ENCODE measurements at places on chromosomes 11 and 22.

DNA sequence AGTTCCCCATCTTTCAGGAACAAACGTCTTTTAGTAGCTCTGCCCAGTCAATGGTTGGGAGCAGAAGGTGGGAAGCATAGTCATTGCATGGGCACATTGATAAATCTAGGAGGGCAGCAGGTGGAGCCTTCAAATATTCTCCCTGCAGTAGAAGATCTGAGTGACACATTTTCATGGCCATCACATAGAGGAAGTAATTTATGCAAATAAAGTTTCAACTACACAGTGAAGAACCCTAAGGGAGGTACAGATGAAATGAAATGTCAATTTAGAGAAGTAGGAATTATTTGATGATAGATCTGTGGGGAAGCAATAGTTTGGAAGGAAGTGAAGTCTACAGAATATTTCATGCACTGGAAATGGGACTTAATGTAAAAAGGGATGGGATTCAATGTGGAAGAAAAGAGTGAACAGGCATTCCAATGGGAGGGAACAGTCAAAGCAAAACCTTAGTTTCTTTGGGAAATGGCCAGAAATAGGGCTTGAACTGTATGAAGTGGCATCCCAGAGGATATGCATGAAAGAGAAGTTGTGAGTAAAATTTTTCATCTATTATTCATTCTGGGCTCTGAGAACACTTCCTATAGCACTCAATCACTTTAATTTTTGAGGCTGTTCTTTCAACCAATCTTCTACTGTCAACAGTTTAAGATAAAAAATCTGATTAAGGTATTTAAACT is 256.2 kb upstream of the LUZP2 start:
- no peak for DNase-seq

- DNase-seq: no peak
These were observed 6.1 kb downstream of the IFITM10 start for GRCh38 chr11:1744137-1744886.

GRCh38 chr11:134338654-134339053 is 6.9 kb downstream of the GLB1L2 start:
- DNase-seq: no peak

DNA sequence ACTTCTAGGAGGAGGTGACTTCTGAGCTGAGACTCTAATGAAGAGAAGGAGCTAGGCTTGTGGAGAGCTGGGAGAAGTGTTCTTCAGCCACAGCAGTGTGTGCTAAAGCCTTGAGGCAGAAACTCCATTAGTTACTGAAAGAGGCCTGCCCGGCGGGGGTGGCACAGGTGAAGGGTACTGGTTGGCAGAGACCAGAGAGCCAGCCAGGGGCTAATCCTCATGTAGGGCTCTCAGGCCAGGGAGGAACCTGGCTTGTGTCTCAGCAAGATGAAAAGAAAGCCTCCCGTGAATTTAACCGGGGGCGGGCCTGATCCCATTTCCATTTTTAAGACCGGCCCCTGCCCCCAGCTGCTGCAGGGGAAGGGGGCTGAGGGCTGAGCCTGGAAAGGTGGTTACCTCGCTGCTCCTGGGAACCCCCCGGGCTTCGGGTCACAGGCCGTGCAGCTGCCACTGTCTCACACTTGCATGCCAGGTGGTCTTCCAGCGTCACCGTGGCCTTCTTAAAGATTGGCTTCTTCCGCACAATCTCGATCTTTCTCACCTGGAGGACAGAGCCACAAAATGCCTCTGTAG is 15.0 kb downstream of the PDGFB start:
- no peak for DNase-seq

- no peak for DNase-seq
These were observed 10.5 kb upstream of the FLRT1 start for GRCh38 chr11:64025205-64025604.

DNA sequence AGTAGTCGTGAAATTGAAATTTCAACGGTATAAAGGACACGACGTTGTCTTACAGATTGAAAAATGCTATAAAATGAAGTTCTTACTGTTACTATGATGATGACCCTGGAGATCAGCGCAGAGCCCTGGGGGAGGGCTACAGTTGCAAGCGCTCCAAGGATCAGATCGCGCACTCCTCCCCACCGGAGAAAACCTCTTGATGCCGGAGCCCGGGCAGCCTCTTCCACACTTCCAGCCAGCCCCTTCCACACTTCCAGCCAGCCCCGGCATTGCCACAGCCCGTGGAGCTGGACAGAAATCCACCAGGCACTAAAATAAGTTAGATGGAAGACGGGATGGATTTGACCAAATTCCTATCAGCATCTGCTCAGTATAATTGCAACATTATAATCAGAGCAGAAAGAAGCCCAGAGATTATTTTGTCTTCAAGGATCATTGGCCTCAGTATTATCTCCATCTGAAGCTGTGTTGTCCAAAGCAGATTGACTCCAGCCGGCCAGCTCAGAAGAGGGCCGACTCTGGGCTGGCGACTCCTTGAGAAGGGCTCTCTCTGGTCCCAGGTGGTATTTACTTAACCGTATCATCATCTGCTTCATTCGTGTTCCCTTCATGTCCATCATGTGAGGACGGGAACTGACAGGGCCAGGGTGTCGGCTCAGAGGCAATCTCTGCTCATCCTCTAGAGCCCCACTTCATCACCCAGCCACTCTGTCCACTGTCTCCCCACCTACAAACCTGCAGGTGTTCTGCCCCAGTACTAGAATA is 777 bp upstream of the MICAL3 start:
- peak; percentile 6 for DNase-seq

GRCh38 chr11:12410006-12410728 is 32.8 kb downstream of the PARVA start:
- peak; percentile 5 for DNase-seq

DNA sequence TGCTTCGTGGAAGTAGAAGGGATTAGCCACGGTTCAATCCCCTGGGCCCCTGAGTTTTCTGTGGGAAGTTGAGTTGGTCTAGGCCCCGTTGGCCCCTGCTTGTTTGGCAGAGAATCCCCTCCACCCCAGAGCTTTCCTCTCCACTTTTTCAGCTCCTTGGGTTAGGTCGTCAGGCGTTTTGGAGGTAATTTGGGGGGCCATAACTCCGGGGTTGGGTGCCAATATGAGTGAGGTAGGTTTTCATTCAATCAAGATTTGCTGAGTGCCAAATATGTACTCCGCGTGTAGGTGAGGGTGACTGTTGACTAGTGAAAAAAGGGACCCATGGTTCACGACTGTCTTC is 590 bp downstream of the ATG13 start:
- no peak for DNase-seq

DNA sequence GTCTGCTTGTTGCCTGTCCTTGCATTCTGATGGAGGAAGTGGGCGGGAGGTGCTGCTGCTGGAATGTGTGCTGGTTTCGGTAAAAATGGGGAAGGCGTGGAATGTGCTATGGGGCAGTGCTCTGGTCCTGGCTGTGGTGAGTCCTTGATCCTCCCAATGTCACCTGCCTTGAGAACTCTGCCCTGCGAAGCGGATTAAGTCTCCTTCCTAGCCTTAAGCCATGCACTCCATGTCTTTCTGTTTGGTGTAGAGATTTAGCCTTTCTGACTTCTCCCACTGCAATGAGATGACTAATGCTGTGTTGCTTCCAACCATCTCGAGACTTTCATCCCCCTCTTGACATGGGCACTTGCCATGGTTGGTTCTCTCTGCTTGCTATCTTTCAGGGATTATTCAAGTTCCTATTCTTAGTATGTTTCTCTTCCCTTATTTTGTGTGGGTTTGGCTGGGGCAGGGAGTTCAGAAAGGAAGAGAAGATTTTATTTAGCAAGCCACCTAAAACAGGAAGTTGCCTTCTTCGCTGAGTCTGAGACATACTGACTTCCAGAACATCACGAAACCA is 687.9 kb downstream of the NTM start:
- no peak for DNase-seq

GRCh38 chr11:77470504-77470903 is 3.4 kb downstream of the PAK1 start:
- no peak for DNase-seq

DNA sequence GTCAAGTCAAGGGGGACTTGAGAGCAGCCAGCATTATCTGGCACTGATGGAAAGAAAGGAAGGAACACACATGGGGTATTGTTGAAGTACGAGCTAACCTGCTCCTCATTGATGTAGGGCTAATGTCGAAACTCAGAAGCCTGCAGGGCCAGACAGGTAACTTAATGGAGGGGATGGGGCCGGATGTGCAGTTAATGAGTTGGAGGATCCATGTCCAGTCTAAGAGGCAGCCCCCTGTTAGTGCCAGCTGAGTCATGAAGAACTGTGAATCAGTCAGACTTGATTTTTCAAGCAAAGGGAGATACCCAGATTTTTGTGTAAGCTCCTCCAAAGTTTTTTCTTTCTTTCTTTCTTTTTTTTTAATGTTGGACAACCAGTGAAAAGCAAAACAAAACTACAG is 65.6 kb downstream of the CECR2 start:
- no peak for DNase-seq

DNA sequence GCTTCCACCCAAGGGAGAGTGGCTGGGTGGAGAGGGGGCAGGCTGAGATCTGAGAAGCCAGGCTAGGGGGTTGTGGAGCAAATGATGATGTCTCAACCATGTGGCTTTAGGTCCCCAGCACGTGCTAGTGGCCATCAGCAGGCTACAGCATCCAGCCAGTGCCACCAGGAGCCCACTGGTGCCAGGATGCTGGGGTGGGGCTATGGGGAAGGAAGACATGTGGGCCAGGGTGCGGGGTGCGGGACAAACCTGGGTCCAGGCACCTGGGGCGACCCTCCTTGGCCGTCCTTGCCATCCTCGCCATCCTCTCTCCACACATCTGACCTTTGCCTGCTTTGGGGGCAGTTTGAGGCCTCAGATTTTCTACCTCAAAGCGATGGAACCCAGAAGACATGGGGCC is 104.3 kb downstream of the KCNQ1 start:
- no peak for DNase-seq

- no peak for DNase-seq
These were observed 406.7 kb downstream of the TBC1D22A start for GRCh38 chr22:47168900-47169800.

Measured in NCI-H510A treated with DMSO at 0.1 percent for 48 hours (cell line).